Mesangial cell (primary cell): ENCODE measurements at places on chromosomes 2 and 18. TPM values are rescaled to one million over a fixed set of nuclear protein-coding genes. Genes with fewer than 3 reads are reported as not detected.

Gene ALK
- not detected in 2 replicates for total RNA-seq

Gene ZEB2
- 12.4 and 21.0 TPM in 2 replicates for total RNA-seq

Gene TRABD2A
- total RNA-seq, result 0.49 and 0.51 TPM in 2 replicates

Gene PAX8
- total RNA-seq, result 118 and 299 TPM in 2 replicates

Gene FAP
- 7.3 and 25.0 TPM in 2 replicates for total RNA-seq

Gene LRRC30
- not detected in 2 replicates for total RNA-seq
